ENCODE measurements at places on chromosomes 5 and 9. TPM values are rescaled to one million over a fixed set of nuclear protein-coding genes. Genes with fewer than 3 reads are reported as not detected.

CDKN2B gene
- 64.8 TPM for total RNA-seq

CDC20B gene
- not detected for total RNA-seq

DNA sequence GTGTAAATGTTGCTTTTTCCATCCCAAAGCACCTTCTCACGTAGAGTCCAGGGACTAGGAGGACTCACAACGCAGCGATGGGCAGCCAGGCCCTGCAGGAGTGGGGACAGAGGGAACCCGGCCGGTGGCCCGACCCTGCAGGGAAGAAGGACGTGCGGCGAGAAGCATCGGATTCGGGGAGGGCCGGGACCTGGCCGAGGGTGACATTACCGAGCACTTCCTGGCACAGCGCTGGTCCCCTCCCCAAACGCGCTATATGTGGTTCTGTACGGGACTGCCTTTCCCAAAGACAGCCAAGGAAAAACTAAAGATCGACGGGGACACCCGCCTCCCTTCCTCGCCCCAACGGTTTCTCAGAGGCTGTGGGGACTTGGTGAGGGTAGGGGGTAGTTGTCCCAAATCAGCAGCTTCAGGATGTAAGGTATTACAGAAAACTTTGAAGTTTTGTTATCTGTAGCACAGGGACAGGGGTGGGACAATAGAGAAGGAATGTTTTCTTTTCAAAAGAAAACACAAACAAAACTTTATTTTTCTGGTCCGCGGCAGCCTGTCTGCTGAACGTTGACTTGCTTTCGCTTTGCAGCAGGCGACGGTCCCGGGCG lies 887 bp upstream of the MAP3K1 start:
- peak; percentile 38 for DNase-seq

PLCXD3 gene
- 1.6 TPM for total RNA-seq
